ENCODE measurements at places on chromosomes 7 and 10. TPM values are rescaled to one million over a fixed set of nuclear protein-coding genes. Genes with fewer than 3 reads are reported as not detected.

DNA sequence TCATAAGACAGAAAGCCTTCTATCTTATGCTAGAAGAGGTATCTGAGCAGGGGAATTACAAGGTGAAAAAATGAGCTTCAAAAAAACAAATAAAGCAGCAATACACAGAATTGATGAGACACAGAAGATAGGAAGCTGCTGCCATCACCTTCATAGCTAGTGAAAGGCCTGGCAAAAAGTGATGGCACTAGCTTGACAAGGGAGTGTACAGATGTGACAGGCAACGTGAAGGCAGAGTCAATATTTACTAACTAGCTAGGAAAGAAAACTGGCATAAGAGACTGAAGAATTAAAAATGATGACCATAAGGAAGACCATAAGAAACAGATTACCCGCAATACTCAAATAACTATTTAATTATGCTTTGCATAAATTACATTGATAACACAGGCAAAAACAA is 9.4 kb downstream of the GPR22 start:
- DNase-seq = no peak

The VIPR2 gene
- total RNA-seq = 21.3 TPM

DNA sequence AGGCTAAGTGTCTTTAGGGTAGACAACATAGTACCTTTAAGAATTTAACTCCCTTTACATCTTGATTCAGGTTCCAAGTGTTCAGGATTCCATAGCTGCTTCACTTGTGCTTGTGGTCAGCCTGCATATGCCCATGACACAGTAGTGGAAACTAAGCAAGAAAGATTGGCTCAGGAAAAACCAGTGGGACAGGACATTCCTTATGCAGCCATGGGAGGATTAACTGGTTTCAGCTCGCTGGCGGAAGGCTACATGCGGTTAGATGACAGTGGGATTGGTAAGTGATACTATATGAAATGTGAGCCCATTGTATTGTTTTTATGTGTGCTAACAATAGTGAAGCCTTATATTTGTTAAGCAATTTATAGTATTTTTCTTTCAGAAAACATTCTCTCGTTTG is 11.3 kb downstream of the FAM221A start:
- no peak for DNase-seq

- no peak for DNase-seq
Observed at GRCh38 chr7:3821488-3821887, 520.4 kb downstream of the SDK1 start.

GRCh38 chr7:46315891-46316290 is 394.8 kb upstream of the IGFBP3 start:
- no peak for DNase-seq

The PDAP1 gene
- total RNA-seq = 97.2 TPM

DNA sequence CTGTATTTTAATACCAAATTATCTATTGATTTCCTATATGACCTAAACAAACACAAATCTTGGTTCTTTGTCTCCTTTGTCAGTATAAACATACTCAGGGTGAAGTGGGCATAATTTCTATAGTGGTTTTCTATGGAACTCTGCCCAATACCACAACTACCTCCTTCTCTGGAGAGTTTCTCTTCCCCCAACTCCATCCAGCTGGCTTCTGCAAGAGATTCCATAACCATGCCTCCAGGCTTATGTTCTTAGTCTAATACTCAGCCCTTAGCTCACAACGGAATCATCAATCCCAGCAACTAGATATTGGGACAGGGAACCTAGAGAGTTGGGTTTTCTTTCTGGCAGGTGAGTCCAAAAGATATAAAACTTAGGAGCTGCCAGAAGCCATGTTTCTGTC is 127.3 kb downstream of the TRIL start:
- no peak for DNase-seq

The ZNF12 gene
- 15.5 TPM for total RNA-seq

DNA sequence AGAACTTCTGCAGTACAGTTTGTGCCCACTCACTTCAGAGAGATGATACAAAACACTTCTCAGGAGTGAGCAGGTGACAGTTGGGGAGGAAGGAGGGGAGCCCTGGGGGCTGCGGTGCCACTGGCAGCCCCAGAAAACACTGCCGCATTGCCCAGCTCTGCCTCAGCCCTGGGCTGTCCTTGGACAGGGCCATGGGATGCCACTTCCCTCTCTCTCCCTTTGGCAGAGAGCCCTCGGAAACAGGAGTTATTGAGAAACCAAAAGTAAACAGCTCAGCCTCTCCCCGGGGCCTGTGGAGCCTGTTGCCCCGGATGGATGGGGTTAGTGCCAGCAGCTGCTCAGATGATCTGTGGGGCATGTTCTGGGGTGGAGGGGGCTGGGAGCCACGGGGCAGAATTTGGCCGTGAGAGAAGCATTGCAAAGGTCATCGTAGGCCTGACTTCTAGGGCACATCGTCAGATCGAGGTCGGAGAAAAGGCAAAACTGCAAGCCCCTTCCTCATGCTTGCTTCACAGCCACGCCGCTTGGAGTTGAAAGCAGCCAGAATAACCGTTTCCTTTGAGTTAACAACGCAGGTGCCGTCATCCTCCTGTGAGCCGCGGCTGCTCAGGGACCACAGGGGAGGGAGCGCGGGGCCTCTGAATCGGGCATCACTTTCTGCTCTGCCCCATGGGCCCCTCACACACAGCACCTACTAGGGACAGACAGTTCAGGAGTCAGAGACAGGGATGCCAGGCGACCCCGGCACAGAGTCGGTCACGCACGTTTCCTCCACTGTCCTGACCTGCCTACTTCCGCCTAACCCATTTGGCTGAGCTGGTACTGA is 256.4 kb downstream of the CAMK1D start:
- peak; percentile 68 for DNase-seq

DNA sequence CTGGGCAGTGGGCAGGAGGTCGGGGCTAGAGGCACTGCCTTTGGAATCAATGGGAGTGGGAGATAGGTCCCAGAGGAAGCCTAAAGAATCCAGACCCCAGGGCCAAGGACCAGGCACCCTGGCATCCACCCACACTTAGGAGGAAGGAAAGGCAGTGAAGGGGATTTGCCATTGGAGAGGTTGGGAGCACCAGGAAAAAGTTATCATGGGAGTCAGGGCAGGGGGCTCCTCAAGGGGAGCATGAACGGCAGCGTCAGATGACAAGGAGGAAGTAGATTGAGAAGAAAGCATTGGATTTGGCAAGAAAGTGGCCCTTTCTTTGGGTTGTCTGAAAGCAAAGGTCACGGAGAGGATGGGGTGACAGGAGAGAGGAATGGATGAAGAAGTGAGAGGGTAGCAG is 142.8 kb downstream of the ADAM12 start:
- DNase-seq = no peak

- DNase-seq = no peak
Observed at GRCh38 chr10:96411716-96412320, 53.0 kb upstream of the OPALIN start.

The WDR86 gene
- 0.37 TPM for total RNA-seq

DNA sequence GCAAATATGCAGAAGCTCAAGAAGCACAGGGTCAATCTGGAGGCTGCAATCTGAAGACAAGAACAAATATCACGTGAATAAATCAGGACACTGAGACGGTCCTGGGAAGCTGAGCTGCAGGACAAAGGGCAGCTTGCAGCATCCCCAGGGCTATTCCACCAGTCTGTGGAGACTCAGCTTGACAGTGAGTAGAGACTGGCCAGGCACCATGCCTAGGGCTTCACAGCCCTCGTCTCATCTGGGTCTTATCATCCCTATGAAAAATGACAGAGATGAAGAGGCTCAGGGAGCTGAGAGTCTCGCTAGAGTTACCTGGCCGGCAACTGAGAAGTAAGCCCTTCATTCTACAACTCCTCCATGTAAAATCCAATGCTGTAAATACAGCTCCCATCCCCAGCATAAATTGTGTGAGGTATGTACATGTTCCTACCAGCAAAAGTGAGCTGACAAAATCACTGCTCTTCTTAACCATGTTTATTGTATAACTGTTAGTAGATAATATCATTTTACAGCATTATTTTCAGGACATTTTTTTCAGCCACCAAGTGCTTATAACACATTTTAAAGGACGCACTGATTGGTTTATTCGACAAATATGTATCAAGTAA is 186.6 kb upstream of the IGFBP3 start:
- peak; percentile 14 for DNase-seq

DNA sequence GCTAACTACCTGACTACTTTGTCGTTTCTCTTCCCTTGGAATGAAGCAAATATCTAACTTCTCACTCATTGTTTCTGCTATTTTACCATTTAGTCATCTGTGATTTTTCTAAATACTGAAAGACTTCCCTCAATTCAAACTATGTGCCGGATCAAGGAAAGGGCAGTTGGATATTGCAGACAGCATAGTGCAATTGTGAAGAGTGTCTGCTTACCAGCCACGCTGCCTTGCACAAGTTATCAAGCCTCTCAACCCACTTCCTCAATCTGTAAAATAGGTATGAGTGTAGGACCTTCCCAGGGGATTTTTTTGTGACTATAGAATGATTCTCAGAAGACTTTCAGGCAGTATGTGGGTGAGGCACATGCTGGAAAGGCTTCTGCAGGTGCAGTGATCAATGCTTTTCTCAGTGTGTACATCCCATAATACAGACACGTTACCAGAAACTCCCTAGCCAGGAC is 54.3 kb downstream of the EGFR start:
- DNase-seq = no peak

All from left ventricle myocardium superior (tissue), 1 donor.